ENCODE measurements at places on chromosomes 11 and 22.
A peak's percentile ranks its signal among the peaks of the same experiment; 100 is the strongest.

DNA sequence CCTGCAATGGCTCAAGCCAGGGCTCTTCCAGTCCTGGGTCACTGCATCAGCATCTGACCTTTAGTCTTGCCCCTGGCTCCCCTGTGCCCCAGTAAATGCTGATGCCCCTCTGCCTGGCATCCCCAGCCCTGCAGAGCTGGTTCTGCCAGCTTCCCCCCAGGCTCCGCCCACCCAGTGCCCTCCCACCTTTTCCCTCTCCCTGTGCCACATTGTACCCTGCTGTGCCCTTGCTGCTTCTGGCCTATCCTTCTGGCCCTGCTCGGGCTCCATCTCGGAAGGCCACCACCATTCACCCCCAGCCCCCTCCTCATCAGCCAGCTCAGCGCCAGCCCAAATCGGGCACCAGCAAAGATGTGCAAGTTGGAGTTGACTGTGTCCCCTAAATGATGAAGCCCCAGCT is 7.4 kb downstream of the CAPN5 start:
- DNase-seq = no peak

GRCh38 chr11:119551420-119552105 is 128.6 kb upstream of the THY1 start:
- no peak for DNase-seq

- no peak for DNase-seq
Measured at GRCh38 chr11:119530509-119530908, 107.5 kb upstream of the THY1 start.

DNA sequence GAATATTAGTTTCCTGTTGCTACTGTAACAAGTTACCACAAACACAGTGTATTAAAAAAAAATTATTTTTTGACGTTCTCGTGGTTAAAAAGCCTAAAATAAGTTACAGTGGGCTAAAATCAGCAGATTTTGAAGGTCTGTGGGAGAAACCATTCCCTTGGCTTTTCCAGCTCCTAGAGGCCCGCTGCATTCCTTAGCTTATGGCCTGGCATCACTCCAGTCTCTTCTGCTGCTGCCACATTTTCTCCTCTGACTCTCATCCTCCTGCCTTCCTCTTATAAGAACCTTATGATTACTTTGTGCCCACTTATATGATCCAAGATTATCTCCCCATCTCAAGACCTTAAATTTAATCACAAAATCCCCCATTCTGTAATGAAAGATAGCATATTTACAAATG is 392.7 kb downstream of the GUCY1A2 start:
- DNase-seq = no peak

DNA sequence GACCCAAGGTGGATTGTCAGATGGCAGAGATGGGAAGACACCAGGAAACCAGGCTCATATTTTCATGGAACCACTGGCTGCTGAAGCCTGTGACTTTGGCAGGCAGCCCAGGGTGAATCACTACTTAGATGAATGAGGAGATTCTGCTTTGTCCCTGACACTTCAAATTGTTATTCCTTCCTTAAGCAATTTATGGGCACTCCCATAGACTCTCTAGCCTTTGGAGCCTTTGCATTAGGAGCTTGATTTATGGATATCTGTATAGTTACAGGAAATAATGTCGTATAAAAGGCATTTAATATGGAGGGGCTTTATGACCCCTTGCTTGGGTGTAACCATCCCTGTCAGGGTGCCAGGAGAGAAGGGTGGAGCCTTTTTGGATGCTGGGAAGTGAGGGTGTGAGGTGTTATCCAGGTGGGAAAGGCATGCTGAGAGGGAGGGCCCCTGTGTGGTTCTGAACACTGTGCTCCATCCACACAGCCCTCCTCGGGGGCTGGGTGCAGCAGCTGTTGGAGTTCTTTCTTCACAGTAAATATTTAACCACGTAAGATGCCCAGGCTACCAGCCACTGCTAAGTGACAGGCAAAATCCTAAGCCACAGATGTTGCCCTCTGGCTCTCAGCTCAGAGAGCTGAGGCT is 35.3 kb downstream of the IL18 start:
- DNase-seq = no peak

- DNase-seq = peak; percentile 4
Measured at GRCh38 chr11:113113801-113114704, 152.8 kb downstream of the NCAM1 start.

DNA sequence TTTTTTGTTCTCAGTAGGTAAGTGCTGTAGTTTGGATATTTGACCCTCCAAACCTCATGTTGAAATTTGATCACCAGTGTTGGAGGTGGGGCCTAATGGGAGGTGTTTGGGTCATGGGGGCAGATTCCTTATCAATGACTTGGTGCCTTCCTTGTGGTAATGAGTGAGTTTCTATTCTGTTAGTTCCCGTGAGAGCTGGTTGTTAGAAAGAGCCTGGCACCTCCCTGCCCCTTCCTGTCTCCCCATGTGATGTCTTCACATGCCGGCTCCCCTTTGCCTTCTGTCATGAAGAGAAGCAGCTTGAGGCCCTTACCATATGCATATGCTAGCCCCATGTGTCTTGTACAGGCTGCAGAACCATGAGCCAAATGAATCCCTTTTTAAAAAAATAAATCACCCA is 138.3 kb downstream of the TMEM135 start:
- DNase-seq = no peak

DNA sequence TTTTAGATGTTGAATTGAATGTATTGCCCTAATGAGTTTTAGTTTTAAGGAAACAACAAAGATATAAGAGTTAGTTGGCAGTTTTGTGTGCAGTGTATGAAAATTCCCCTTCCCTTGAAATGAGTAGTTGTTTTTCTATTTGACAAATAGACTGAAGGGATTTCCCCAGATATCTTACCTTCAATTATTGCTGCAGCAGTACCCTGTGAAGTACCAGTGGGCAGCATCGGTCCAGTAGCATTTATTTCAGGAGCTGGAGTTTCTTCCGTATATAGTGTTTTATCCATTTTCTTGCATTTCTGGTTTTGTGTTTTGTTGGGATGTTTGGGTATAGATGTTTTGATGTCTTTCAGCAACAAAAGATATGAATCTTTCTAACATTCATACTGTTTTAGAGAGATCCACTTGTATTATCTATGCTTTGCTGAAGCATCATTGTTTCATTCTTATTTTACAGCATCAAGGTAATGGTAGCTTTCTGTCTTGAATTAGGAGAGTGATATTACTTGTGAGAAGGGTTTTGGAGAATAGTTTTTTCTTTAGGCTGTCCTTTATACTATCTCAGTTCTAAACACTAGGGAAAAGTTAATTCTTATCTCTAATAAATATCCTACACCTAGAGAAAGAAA is 7.4 kb downstream of the KMT2A start:
- no peak for DNase-seq

GRCh38 chr11:100703801-100704575 is 16.9 kb downstream of the ARHGAP42 start:
- DNase-seq = no peak

- DNase-seq = no peak
Measured at GRCh38 chr11:57658023-57658361, 430 bp downstream of the CLP1 start.

DNA sequence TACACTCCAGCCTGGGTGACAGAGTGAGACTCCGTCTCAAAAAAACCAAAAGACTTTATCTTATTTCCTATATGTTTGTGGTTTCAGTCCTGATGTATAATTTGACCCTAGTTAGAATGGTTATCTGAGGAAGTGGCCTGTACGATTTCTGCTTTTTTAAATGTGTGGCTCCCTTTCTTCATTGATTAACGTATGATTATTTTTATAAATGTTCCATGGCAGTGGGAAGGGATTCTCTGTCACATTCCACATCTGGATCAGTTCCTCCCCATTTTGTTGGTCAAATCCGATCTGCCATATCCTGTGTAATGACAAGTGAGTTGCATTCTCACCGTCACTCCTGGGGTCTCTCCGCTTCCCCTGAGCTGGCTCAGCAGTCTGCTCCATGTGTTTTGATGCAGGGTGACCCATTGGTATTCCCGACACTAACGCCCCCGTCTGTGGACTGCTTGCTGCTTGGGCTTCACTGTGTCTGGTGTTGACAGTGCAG is 20.3 kb downstream of the NEAT1 start:
- DNase-seq = no peak

DNA sequence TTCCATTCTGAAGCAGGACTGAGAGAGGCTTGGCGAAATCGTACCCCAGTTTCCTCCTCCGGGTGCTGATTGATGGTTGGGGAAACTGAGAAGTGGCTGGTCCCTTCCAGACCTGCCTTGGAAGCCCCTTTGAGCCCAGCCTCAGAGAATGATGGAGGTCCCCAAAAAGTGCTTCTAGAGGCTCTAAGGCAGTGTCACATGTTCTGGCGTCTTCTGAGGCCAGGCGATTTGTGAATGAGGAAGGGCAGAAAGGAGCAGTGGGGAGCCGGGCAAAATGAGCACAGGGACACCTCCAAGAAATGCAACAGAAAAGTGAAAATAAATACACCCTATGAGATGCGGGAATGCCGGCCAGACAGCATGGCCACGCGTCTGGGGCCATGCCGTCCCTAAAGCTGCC is 1.0 kb upstream of the LIF start:
- DNase-seq = no peak

DNA sequence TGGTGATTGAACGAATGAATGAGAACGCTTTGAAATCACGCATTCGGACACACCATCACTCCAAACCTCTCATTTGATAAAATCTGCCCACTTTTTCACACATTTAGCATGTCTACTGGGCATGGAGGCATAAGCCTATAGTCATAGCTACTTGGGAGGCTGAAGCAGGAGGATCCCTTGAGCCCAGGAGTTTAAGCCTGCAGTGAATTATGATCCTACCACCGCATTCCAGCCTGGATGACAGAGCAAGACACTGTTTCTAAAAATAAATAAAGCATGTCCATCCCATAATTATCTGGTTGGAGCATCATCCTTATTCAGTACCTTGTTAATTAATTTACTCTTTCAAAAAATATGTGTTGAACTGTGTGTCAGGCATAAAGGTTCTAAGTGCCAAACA is 3.3 kb upstream of the PICALM start:
- DNase-seq = no peak

DNA sequence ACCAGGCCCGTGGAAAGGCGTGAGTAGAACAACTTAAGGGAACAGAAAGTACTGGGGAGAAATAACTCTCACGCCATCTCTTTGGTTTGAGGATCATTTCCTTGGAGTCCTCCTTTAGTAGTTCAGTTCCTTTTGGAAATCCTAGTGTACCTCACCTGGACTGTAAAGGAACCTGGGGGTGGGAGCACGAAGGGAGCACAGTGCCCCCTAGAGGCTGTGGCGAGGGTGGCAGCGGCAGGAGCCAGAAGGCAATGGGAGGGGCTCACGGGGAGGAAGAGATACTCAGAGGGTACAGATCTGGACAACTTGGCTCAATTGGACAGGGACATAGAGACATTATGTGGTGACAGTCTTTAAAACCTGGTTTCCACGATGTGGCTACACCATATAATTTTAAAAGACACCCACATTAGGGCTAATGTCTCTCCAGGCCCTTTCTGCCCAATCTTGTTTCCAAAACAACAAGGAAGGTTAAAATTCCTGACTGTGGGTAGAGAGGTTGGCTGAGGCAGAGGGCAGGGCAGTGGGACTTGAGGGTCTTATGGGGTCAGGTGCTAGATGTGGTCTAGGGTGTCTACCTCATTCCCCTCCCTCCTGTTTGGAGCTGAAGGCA is 87.0 kb downstream of the CSNK2A3 start:
- DNase-seq = peak; percentile 61

DNA sequence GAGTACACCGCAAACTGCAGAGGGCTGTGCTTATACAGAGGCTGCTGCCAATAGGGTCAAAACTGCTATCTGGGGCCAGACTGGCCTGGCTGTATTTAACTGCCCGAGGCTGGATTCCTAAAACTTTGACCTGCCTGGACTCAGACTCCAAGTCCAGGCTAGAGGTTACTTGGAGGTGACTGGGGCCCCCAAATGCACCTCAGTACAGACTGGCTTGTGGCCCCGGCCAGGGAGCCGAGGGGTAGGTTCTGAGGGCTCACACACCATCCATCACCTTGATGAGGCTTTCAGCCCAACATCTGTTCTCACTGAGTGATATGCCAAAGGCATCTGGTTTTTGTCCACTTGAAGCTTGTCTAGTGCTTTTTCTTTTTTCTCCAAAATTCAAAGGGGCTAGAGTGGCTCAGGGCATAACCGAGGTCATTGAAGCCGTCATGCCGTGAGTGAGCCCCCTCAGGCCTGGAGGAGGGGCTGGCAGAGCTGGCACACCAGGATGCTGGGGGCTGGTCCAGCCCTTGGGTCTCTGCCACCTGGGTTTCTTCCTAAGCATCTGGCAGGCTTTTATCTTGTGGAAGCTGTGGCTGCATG is 52.4 kb upstream of the TTLL12 start:
- DNase-seq = no peak

- DNase-seq = no peak
Measured at GRCh38 chr22:23564276-23564675, 15.8 kb downstream of the IGLL1 start.

- no peak for DNase-seq
Measured at GRCh38 chr11:31798554-31799434, 12.3 kb downstream of the PAX6 start.

DNA sequence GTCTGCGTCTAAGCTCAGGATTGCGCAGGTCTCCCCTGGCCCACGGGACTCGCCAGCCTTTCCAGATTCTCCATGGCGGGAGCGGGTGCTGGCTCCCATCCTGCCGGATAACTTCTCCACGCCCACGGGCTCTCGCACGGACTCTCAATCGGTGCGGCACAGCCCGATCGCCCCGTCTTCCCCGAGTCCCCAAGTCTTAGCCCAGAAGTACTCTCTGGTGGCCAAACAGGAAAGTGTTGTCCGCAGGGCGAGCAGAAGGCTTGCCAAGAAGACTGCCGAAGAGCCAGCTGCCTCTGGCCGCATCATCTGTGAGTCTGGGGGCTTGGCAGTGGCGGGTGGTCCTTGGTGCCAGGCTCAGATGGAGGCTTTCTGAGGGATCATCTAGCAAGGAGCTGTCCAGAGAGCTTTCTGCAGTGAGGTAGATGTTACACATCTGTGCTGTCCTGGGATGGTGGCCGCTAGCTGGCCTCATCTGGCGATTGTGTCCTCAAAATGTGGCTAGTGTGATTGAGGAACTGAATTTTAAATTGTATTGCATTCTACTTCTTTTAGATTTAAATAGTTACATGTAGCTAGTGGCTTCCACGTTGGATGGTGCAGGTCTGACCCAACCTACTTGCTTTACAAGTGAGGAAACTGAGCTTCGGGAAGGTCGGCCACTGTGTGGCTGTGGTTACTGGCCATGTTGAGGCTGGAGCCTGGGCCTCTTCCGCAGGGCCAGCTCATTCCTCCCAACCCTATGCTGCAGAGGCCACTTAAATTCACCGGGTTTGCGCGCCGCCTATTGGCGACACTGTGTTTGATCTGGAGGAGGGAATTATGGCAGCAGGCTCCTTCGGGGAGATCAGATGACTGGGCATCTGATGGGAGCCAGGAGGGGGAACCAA is 6.7 kb downstream of the INCENP start:
- no peak for DNase-seq

DNA sequence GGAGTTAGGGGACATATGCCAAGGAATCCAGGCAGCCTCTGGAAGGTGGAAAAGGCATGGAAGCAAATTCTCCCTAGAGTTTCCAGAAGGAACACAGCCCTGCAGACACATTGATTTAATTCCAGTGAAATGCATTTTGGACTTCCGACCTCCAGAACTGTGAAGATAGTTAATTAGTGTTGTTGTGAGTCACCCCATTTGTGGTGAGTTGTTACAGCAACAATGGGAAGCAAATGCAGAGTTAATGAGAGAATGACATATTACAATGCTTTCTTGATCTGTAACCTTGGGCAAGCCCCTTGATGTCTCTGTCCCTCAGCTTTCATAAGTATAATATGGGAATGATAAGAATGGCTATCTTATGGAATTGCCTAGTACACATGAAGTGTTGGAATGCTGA is 178.7 kb downstream of the KIRREL3 start:
- DNase-seq = no peak

- no peak for DNase-seq
Measured at GRCh38 chr11:114893329-114893728, 215.0 kb downstream of the NXPE2 start.

- peak; percentile 93 for DNase-seq
Measured at GRCh38 chr11:46392421-46393230, 1.1 kb upstream of the CHRM4 start.
